NCI-H1930 (cell line): ENCODE measurements at places on chromosomes 7 and 10.

- DNase-seq, result no peak
Measured at GRCh38 chr7:20190560-20191390, 26.4 kb downstream of the MACC1 start.

DNA sequence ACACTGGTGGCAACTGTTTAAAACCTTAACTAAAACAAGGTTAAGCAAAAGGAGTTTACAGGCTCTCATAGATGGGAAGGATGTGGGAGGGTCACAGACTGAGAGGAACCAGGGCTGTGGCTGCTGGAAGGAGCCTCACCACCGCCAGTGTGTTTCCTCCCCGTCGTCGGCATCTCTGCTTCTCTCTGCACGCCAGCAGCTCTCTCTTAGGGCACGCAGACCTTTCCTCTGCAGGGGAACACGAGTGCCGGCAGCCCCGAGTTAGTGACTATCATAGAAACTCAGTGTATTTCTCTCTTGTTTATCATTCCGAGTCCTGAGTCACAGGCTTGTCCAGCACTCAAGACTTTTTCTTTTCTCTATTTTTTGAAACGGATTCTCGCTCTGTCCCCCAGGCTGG is 8.1 kb upstream of the SH2D4B start:
- DNase-seq, result no peak

- no peak for DNase-seq
Measured at GRCh38 chr10:17851611-17852010, 42.5 kb downstream of the MRC1 start.

DNA sequence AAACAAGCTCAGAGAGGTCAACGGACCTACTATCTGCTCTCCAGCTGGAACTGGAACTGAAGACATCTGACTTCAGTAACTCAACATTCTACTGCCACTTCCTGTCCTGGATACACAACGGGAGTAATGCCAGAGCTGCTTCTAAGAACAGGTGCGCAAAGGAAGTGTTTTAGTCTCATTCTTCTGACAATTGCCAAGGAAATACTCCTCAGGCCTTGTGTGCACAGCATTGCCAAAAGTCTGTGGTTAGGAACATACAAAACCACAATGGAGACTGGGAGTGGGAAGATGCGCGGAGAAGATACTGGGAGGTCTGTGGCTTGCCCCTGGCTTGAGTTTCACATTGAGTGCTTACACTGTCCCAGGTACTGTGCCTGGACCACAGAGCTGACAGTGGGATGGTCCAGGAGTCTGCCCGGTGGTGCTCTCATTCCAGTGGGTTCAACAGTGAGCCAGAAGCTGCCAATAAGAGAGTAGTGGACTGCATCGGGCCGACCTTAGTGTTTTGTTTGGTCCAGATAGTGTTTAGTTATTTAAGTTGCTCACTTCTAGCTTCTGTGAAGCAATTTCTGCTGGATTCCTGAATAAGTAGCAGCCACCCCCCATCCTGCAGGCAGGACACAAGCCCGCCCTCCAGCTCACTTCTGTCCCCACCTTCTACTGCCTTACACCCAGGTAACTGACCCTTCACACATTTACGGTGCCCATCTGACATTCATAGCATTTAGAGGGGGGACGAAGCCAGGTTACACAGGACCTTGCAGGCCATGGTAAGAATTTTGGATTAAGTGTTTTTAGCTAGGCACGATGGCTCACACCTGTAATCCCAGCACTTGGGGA is 10.3 kb downstream of the TBL2 start:
- no peak for DNase-seq

DNA sequence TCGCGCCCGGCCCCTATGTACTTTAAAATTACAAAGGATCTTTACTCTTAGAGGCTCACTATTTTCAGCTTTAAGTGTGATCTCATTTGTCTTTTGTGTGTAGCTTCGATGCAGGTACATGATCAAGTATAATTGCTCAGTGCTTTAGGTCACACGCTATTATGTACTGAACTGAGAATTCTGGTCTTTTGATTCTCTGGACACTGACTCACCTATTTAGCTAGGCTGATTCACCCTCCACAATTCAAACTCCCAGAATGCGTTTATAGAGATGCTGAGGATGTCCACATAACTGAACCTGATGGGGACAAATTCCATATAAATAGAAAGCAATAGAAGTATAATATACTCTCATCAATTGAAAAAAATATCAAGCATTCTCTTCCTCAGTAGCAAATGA is 57.8 kb downstream of the PRKCQ start:
- no peak for DNase-seq

- DNase-seq, result no peak
Measured at GRCh38 chr10:3538291-3538655, 246.7 kb downstream of the KLF6 start.

DNA sequence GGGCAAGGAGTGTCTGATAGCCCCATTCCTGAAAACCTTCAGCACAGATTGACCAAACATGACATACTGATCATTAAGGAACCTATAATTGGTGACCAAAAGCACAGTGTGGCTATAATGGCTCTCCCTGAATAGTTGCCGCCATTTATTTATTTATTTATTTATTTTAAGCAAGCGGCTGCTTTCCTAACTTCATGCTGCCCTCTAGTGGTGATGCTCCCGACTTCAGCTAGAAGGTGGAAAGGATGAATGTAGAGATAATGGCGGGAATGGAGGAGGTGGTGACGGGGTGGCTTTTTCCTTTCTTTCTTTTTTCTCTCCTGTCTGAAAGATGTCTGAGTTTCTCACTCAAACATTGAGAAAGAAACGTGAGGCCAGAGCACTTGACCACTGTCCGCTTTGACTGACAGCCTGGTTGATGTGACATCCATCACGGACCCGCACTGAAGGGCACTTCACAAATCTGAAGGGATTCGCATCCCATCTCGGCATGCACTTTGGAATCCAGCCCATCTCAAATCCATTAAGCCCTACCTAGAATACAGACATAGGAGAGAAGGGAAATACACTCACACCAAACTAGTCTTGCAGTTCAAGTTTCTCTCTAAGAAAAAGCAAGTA is 1090.1 kb downstream of the KCNMA1 start:
- peak; percentile 56 for DNase-seq

GRCh38 chr10:76150139-76150875 is 718.9 kb downstream of the LRMDA start:
- no peak for DNase-seq

DNA sequence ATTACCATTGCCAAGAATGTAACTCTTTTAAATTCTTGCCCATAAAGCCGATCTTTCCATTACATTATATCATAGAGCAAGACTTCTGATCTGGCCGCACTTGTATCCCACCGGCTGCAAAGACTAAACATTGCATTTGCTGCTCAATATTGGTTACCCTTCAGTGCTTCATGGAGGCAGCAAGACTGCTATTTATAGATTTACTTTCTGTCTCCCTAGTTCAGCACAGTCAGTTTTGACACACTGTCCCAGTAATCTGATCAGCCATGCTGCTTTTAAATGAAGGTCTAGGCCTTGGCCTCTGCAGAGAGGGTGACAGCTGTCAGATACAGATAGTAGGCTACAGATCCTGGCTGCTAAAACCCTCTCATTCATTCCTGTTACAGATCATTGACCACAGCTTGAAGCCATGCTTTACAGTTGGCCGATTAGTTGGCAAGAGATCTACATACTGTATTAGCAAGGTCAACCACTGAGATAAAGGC is 562.6 kb upstream of the GALNT17 start:
- DNase-seq, result no peak

GRCh38 chr7:155009570-155010157 is 6.7 kb upstream of the PAXIP1 start:
- no peak for DNase-seq

- DNase-seq, result no peak
Measured at GRCh38 chr10:7185367-7185690, 225.5 kb downstream of the SFMBT2 start.

- DNase-seq, result no peak
Measured at GRCh38 chr7:31919678-31920369, 150.4 kb downstream of the PDE1C start.

DNA sequence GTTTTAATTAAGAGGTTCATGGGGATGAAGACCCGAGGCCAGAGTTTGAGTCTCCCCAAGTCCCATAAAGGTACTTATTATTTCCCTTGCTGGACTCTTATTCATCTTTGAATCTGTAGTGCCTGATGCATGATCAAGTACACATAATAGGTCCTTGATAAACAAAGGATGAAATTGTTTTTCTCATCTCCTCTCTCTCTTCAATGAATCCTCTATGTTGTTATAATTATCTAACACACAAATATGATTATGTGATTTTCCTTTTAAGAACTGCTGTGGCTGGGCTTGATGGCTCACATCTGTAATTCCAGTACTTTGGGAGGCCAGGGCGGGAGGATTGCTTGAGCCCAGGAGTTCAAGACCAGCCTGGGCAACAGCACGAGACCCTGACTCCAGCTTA is 117.7 kb downstream of the BAMBI start:
- DNase-seq, result no peak

GRCh38 chr10:59362144-59362958 is at the start of gene FAM13C:
FAM13C (minus strand) TSS chr10:59362549; CDS start chr10:59362460, 89 bp downstream.
- DNase-seq, result peak; percentile 73

DNA sequence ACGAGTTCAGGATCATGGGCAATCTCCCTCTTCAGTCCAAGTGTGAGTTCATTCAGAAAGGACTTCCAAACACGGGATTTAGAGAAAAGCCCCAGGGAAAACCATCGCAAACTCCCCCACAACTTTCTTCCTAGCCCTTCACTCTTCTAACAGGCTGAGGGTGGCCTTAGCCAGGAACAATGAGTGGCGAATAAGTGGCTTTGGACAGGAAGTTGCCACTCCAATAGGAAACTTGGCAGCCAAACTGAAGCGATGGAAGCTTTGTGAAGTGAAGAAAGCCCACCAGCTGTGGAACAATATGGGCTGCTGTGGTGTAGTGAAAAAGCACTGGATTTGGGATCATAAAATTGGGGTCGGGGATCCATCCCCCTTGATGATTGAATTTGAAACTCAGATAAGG is 193.2 kb downstream of the TEX36 start:
- DNase-seq, result no peak

DNA sequence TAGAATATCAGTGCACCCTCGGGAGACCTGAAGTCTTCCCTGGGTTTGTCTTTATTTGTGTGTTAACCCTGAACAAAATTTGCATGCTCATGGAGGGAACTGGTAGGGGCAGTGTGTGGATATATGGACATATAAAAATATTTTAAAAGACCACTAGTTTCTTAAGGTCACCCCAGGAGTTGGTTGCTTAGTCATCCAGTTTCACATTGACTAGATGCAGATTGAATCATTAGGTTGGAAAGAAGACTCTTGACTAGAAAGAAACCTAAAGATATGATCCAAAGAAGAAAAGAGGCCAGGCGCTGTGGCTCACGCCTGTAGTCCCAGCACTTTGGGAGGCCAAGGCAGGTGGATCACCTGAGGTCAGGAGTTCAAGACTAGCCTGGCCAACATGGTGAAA is 137.1 kb downstream of the KAT6B start:
- DNase-seq, result no peak

DNA sequence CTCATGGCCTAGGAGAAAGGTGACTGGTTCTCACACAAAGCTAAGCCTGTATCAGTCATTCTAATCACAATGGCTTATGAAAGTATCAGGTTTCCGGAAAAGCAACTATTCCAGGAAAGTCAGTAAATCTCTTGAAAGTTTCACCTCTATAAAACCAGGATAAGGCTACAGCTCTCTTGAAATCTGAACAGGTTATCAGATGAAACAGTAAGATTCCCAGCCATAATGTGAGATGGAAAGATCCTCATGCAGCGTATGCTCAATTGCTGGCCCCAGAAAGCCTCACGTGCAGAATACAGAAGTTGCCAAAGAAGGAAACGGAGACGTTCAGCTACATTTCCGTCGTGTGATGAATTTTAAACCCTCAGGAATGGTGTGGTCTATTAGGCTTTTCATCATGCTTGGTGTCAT is 90.0 kb downstream of the PFKFB3 start:
- no peak for DNase-seq

GRCh38 chr7:127896659-127897058 is 134.6 kb downstream of the LRRC4 start:
- DNase-seq, result no peak

DNA sequence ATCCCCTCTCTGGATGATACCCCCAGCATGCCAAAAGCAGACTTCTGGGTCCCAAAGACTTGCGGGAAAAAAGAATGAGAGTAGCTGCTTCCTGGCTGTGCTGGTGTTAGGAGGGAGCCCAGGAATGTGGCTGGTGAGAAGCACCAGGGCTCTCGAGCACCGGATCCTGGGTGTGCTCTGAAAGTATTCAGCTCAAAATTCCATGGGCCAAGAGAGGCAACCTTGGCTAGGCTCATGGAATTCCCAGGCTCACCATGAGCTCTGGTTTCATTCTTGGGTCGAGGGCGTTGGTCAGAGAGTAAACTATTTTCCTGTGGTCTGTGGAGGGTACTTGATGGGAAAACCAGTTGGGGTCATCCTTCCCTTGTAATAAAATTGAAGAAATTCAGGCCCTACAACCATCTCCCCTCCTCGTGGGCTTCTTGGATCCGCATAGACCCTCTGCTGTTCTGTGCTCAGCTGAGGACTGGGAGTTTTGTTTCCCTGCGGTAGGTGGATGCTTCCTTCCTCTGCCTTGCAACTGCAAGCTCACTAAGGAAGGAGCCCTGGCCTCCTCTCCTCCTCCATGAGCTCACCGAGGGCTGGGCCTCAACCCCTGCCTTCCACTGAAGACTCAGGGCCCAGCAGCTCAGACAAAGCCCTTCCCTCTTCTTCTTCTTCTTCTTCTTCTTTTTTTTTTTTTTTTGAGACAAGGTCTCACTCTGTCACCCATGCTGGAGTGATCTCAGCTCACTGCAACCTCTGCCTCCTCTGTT is 34.5 kb upstream of the AQP1 start:
- DNase-seq, result no peak

- DNase-seq, result no peak
Measured at GRCh38 chr10:15813415-15813814, 46.9 kb downstream of the MINDY3 start.

- DNase-seq, result peak; percentile 96
Measured at GRCh38 chr7:122884186-122884585, 2.1 kb downstream of the CADPS2 start.

DNA sequence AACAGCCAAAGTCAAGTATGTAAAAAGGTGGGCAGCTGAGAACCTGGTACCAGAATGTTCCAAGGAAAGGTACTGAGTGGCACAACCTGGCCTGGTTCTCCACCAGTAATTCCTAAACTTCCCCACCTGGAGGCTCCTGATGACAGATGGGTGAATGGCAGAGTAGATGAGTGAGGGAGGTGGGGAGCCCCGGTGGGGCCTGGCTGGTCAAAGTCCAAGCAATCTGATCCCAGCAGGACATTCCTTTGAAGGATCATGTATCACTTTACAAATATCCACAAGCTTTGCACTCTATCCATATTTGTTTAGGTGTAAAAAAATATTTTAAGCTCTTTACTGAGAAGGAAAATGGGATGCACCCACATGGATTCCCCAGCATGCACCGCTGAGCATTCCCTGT is 250.2 kb downstream of the DPP6 start:
- no peak for DNase-seq

- no peak for DNase-seq
Measured at GRCh38 chr7:28697913-28698563, 260.1 kb downstream of the TRIL start.

DNA sequence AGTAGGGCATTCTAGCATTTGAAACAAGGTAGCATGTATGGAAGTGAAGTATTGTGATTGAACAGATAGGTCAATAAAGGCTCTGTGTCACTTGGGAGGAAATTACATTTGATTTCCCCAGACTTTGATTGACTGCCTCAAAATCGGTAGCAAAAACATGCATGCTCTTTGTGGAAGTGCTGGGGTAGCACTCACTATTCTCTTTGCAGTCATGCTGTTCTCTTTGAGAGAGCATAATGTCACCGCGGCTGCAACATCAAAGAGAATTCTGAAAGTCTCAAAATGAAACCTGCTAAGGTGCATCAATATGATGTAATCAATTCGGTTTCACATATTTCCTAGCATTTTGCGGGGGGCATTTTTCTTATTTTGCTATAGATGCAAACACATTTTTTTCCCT is 64.2 kb downstream of the ARMC3 start:
- no peak for DNase-seq

- no peak for DNase-seq
Measured at GRCh38 chr10:128056303-128057050, 69.7 kb downstream of the MKI67 start.
